ENCODE measurements at places on chromosomes 5 and 9. TPM values are rescaled to one million over a fixed set of nuclear protein-coding genes. Genes with fewer than 3 reads are reported as not detected.

- no peak for DNase-seq
Observed at GRCh38 chr9:79164406-79164805, 407.4 kb upstream of the TLE4 start.

The AHRR gene
- 9.1 TPM for total RNA-seq

- peak; percentile 12 for DNase-seq
Observed at GRCh38 chr9:93645921-93646639, 69.7 kb downstream of the PHF2 start.

DNA sequence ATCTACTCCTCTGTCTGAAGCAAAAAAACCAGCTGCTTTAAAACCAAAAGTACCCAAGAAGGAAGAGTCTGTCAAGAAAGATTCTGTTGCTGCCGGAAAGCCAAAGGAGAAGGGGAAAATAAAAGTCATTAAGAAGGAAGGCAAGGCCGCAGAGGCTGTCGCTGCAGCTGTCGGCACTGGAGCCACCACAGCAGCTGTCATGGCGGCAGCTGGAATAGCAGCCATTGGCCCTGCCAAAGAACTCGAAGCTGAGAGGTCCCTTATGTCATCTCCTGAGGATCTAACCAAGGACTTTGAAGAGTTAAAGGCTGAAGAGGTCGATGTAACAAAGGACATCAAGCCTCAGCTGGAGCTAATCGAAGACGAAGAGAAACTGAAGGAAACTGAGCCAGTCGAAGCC, 88.3 kb downstream of the MAP1B start:
- DNase-seq = no peak

- DNase-seq = no peak
Observed at GRCh38 chr9:112615584-112616266, 102.2 kb downstream of the INIP start.

DNA sequence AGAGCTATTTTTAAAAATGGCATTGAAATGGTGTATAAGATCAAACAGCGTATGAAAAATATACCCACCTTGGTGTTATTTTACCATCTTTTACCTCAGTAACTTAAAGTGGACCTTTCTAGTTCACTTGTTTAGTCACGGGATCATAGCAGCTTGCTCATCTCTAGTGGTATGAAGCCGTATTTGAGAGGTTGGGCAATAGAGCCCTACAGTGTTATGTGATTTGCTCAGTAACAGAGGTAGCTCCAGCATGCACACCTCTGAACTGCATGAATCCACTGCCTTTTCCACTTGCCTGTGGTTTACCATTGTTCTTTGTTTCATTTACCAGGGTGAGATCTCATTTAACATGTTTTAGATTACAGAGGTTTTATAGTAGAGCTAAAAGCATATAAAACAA, 134.4 kb downstream of the ATG10 start:
- no peak for DNase-seq

DNA sequence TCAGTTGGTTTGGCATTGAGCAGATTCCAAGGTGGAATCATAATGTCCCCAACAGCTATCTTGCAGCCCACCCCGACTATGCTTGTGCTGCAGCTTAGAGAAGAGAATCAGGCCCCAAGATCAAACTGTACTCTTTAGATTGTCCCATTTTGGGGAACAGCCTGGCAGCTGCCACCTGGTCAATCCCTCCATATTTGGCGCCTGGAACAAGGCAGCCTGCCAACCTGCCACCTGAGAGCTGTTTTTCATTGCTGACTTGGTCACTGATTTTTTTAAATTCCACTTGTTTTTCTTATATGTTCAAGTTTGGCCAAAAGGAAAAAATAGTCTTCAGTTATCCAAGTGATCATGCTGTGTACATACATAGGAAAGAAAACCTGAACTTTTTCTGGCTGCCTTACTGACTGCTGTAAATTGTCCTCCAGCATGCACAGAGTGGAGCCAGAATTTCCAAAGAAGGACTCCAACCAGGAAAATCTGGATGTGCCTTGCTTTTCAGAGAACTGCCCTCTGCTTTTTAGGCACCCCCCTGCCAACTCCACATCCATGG, 504.2 kb downstream of the ENC1 start:
- DNase-seq = no peak

The CDH9 gene
- total RNA-seq = 0.35 TPM

- no peak for DNase-seq
Observed at GRCh38 chr9:129624168-129624759, 1.7 kb upstream of the NTMT1 start.

GRCh38 chr5:140875085-140876065, at the start of gene PCDHA12:
PCDHA12 (plus strand) TSS chr5:140875308; CDS start chr5:140875473, 165 bp downstream.
- DNase-seq = no peak

The IRX4 gene
- total RNA-seq = not detected

DNA sequence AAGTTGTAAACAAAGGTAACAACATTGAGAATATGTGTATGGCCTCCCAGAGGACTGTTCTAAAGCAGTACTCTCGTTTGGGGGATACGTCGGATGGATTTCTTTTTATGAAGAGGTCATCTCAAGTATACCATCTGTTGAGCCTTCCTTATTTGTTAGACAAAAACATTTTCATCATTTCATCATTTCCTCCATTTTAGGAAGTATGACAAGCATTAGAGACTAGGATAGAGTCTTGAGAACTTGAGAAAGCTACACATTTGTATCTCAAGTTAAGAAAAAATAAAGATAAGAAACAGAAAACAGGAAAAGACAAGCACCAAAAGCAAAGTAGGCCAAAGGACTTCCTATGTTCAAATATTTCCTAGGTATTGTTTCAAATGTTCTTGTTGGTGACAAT, 307.0 kb downstream of the EFNA5 start:
- no peak for DNase-seq

GRCh38 chr9:113540466-113540865, 76.9 kb downstream of the RGS3 start:
- no peak for DNase-seq

GRCh38 chr5:179154346-179154990, 94.3 kb downstream of the ZNF354C start:
- peak; percentile 4 for DNase-seq

DNA sequence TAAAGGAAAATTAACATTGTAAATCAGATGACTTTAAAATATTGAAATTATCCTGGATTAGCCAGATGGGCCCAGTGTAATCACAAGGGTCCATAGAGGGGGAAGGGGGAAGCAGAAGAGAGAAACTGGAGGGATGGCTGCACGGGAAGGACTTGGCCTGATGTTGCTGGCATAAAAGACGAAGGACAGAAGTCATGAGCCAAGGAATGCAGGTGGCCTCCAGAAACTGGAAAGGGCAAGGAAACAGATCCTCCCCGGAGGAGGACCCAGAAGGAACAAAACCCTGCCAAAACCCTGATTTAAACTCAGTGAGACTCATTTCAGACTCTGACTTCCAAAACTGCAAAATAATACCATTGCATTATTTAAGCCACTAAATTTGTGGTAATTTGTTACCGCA, 100.2 kb downstream of the ADAMTS2 start:
- no peak for DNase-seq

- DNase-seq = no peak
Observed at GRCh38 chr5:171743436-171744076, 42.1 kb upstream of the SMIM23 start.

Data from uterus (tissue), 4 donors.